MG63 (cell line): ENCODE measurements at places on chromosomes 6 and 20.

GRCh38 chr20:62368976-62369814, 2.1 kb upstream of the LAMA5 start:
- DNase-seq = peak; percentile 91

DNA sequence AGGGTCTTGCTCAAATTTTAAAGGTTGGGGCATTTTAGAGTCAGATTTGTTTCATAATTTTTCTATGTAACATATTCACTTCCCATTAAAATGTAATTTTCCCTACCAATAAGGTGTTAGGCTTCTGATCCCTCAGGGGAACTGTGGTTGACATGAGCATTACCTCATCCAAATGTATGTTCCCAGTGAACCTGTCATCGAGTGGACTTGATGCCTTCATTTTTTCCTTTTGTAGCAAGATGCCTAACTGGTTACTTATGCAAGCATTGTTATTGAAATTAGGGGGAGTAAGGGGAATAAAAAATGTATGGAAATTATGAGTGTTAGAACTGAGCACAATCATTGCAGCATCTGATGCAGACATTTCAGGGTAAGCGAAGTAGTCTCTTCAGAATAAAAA, 360.5 kb downstream of the BCKDHB start:
- no peak for DNase-seq

DNA sequence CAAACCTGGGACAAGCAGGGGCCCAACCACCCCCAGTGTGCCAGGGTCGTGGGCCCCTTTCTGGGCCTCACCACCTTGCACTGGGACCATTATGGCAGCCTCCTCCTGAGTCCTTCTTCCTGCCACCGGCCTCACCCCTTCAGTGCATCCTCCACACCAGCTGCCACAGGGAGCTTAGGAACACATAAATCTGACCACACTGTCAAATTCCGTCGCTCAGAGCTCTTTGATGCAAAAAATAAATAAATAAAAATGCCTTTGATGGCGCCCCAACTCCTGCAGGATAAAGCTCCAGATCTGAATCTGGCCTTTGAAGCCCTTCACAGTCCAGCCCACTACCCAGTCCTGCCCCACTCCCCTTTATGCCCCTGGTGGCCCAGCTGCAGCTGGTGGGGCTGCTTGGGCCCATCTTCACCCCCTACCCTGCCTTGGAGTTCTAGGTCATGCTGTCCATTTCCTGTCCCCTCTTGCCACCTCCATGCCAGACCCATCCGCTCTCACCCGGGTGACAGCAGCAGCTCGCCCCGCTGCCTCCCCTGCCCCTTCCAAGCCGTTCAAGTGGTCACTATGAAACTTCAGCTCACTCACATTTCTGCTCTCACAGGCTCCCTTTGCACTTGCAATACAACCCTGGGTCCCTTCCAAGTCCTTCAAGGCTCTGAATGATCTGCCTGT, 16.0 kb downstream of the MYH7B start:
- no peak for DNase-seq

DNA sequence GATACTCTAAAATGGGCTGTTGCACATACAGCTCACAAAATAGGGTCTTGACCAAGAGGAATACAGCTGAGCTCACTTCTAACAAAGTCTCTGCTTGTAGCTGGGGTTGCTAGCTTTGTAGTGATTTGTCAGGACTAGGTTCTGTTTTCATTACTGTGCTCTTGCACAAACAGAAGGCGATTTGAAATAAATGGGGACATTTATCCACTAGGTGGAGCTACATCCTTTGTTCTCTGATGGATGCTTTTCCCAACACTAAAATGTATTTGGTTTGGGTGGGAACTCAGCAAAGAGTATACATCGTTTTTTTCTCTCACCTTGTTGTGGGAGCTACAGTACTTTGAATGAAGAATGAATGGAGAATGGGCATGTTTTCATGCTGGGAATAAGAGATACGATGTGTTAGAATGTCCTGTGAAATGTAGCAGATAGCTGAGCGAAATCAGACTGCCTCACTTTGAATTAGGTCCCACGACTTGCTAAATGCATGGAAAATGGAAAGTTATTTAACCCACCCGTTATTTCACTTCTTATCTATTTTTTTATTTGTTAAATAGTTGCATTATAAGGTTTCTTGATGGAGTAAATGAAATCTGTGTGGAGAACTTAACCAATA, 494.7 kb upstream of the MAP3K7 start:
- no peak for DNase-seq

DNA sequence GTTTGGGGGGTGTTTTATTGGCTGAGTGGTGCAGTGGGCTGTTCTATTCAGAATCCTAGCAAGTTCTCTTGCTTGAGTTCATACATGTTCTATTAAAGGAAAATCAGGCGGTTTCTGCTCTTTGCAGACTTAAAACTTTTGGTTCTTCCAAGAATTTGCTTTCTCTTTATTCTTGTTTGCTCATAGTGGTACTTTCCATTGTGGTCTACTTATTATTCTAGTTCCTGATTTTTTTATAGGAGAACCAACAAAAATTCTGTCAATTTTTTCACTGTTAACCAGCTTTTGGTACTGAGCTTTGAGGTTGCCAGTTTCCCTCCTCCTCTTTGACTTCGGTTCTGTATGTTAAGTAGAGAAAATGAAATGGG, 6.7 kb downstream of the AFDN start:
- no peak for DNase-seq

DNA sequence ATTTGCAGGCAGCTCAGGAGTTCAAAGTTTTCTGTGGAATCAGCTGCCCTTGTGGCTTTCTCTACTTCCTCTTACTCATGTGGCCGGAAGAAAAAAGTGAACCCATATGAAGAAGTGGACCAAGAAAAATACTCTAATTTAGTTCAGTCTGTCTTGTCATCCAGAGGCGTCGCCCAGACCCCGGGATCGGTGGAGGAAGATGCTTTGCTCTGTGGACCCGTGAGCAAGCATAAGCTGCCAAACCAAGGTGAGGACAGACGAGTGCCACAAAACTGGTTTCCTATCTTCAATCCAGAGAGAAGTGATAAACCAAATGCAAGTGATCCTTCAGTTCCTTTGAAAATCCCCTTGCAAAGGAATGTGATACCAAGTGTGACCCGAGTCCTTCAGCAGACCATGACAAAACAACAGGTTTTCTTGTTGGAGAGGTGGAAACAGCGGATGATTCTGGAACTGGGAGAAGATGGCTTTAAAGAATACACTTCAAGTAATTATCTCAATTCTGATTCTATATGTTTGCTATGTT, 1.1 kb downstream of the MGME1 start:
- DNase-seq = peak; percentile 19

DNA sequence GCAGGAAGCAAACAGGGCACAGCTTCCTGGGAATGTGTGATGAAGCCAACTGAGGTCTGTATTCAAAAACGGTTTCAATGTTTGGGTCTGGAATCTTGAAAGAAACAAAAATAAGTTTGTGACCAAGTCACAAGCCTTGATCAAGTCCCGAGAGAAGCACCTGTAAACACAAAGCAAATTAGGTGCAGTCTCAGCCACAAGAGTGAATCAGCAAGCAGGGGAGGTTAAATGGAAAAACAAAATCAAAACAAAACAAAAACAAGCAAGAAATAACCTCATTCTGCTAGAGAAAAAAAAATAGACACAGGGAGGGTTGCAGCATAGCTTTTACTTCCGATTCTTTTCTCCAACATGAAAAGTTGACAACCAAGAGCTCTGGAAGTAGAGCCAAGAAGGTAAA, 201.7 kb downstream of the CLIC5 start:
- no peak for DNase-seq

DNA sequence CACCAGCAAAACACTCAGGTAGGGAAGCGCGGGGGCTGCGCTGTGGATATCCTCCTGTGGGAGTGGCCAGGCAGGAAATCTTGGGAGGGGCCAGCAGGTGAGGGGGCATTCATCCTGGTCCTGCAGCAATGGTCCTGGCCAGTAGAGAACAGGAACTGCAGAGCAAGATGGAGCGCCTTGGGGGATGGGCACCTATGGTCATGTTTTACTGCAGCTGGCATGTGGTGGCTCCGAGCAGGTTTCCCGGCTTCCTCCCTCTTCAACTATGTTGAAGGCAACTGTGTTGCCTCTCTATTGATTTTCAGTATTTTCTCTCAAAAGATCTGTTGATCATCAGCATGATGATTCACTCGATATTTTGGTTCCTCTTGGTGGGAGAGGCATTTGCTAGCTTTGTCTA, 70.9 kb downstream of the SNAP91 start:
- DNase-seq = no peak

- peak; percentile 45 for DNase-seq
These were observed 42.1 kb upstream of the CDH22 start for GRCh38 chr20:46350201-46350985.

GRCh38 chr6:18265787-18266522, 1.6 kb upstream of the DEK start:
- no peak for DNase-seq

DNA sequence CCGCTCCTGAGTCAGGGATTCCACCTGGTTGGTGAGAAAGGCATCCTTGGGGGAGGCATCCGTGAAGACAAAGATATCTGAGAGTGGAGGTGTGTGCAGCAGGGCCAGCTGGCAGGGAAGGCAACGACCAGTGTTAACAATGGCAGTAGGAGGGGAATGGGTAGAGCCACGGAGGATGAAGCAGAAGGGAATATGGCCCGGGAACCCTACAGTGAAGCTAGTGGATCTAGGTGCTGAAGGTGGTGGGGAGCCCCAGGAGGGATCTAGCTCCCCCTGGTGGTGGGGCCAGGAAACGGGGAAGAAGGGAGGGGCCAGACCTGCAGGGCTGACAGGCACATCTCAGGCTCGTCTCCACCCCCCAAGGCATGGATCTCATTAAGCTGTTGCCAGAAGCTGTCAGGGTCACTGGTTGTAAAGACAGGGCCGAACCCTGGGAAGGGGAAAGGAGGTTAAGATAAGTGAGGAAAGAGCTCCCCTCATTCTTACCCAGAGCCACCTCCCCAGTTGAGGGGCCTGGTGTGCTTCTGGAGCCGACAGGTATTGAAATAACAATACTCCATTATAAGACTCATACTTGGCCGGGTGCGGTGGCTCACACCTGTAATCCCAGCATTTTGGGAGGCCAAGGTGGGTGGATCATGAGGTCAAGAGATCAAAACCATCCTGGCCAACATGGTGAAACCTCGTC, 7.3 kb downstream of the VWA7 start:
- peak; percentile 47 for DNase-seq

DNA sequence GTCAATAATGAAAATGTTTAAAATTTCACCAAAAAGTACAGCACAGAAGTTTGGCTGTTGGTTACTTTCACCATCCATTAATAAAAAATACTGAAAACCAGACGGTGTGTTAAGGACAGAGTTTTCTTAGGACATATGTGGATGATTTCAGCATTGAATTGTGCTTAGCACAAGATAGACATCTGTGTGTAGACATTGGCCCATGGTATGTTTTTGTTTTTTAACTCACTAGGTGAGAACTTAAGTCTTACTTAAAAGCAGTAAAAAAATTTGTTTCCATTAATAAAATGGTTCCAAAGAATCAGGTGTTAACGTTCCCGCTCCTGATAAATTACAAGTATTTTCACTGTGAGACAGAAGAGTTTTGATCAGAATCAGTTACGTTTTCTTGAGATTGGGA, 4.2 kb downstream of the TBPL1 start:
- no peak for DNase-seq

DNA sequence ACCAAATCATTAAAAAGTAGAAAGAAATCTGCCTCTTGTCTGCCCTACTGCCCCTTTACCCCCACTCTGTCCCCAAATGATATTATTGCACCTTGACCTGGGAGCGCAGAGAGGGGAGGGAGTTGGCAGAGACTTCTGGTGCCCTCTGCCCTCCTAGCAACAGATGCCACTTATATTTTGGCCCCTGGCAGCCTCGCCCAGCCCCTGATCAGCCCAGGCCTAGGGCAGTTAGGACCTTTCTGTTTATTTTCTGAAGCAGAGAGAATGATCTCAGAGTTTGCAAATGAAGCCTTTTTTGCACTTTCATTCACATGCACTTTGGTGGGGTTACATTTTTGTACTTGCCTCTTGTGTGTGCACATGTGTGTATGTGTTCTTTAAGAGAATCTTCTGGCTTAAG, 8.4 kb upstream of the SGK2 start:
- no peak for DNase-seq

- no peak for DNase-seq
These were observed 35.5 kb upstream of the BMP2 start for GRCh38 chr20:6732001-6732447.

GRCh38 chr6:106626485-106626884, 2.8 kb downstream of the RTN4IP1 start:
- no peak for DNase-seq

GRCh38 chr6:116354236-116354635, 16.5 kb upstream of the DSE start:
- no peak for DNase-seq

- peak; percentile 13 for DNase-seq
These were observed 75.1 kb downstream of the CDC40 start for GRCh38 chr6:110255211-110255750.

- no peak for DNase-seq
These were observed 11.9 kb upstream of the VEGFA start for GRCh38 chr6:43757966-43758616.

- DNase-seq = no peak
These were observed 23.8 kb upstream of the FAM217A start for GRCh38 chr6:4102687-4103244.

- no peak for DNase-seq
These were observed 65.5 kb downstream of the ISM1 start for GRCh38 chr20:13286607-13287006.

- no peak for DNase-seq
These were observed 3.9 kb upstream of the INSM1 start for GRCh38 chr20:20363799-20364592.

- no peak for DNase-seq
These were observed 36.2 kb downstream of the DCDC2 start for GRCh38 chr6:24321538-24322162.

GRCh38 chr6:161435748-161436070, 161.8 kb upstream of the AGPAT4 start:
- no peak for DNase-seq

- no peak for DNase-seq
These were observed 36.5 kb upstream of the CST7 start for GRCh38 chr20:24912397-24913075.

GRCh38 chr20:15031546-15032351, 694.3 kb upstream of the FLRT3 start:
- no peak for DNase-seq

DNA sequence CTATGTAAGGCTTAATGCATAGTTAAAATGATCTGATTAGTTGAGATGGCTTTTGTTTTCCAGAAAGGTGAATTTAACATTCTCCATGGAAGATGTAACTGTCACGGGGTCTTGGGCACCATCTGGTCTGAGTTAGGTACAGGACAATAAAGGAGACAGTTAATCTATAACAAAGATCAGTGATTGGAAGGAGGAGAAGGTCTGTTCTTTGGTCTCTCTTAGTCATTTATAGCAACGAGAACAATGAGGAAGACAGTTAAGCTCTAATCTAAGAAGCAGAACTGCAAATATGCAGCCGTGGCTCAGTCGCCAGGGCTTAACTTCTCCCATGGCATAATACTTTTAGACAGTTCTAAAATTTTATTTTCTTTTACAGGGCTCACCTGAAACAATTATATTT, 405.5 kb upstream of the SULF2 start:
- no peak for DNase-seq

GRCh38 chr6:41922154-41922553, 855 bp downstream of the BYSL start:
- DNase-seq = no peak

GRCh38 chr6:157091856-157092460, 231.4 kb downstream of the TMEM242 start:
- DNase-seq = no peak
